ENCODE measurements at places on chromosomes 4 and X.

GRCh38 chrX:115462406-115462805 lies 98.6 kb upstream of the PLS3 start:
- DNase-seq: no peak

DNA sequence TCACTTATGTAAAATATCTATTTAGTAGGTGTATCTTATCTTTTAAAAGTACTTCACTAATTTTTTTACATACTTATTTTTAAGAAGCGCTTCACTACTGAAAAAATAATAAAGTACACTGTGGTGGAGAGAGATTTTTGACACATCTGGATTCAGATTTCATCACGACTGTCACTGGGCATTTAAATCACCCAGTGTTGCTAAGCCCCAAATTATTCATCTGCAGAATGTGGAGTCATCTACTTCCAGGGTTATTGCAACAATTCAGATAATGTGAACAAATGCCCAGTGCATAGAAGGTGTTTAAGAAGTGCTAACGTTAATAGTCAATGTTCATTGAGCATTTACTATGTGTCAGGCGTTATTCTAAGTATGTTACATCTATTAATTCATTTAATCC lies 41.8 kb downstream of the AASDH start:
- no peak for DNase-seq

DNA sequence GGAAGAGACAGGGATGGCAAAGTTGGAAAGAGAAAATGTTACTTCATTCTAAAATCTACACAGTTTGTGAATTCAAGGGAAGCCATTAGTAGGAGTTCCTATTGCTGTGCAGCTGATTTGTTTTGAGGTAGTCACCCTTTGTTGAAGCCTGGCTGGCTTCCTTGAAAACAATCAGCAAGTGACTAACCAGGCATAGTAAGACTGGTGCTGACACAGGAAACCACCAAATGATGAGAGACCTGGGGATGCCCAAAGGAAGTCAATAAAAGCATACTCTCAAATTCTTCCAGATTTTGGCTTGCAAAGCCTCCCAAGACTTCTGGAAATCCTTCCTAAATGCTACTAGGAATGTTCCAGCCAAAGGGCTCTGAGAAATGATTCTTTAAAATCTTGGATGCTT lies 23.9 kb upstream of the PRDM8 start:
- DNase-seq: no peak

DNA sequence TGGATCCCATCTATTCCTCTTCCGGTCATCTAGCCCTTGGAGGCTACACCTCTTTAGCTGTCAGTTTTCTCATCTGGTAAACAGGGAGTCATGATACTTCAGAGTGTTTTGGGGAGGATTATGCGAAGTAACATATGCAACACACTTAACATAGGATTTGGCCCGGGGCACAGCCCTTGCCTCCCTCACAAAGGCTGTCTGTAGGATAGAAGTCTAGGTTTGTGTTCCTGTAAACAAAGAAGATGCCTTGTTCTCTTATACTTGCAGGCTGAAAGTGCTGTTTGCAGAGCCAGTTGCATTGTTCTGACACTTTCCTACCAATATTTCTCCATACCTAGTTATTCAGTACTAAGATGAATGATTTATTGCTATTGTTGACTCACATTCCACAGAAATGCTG lies 2.2 kb upstream of the APELA start:
- no peak for DNase-seq

GRCh38 chrX:50081282-50081889 lies 119.4 kb downstream of the AKAP4 start:
- DNase-seq: no peak

GRCh38 chrX:13223868-13224567 lies 95.8 kb downstream of the ATXN3L start:
- no peak for DNase-seq

GRCh38 chrX:69149466-69150280 lies 15.6 kb downstream of the PJA1 start:
- no peak for DNase-seq

DNA sequence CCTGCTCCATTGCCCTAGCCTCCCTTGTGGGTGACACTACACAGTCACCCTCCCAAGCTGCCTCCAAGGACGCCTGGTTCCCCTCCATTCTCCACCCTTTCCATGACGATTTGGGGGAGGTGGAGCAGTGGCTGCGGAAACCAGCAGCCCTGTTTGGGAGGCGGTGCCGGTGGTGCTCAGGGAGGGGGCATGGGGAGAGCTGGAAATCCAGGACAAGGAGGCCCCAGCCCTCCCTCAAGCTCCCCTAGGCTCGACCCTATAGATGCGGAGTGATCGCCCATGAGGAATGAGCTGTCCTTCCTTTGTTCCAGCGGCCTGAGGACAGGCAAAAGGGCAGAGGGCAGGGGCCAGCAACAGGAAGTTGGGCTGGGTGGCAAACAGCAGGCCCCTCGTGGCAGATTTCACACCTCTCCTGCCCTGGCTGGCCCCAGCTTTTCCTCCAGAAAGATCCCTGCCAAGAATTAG lies 3.6 kb upstream of the RENBP start:
- no peak for DNase-seq

All from nucleus accumbens (tissue), 56 donors.